ENCODE measurements at places on chromosomes 1 and 21.

GRCh38 chr1:101238031-101238628 is 1.3 kb downstream of the S1PR1 start:
- DNase-seq, result peak; percentile 56

DNA sequence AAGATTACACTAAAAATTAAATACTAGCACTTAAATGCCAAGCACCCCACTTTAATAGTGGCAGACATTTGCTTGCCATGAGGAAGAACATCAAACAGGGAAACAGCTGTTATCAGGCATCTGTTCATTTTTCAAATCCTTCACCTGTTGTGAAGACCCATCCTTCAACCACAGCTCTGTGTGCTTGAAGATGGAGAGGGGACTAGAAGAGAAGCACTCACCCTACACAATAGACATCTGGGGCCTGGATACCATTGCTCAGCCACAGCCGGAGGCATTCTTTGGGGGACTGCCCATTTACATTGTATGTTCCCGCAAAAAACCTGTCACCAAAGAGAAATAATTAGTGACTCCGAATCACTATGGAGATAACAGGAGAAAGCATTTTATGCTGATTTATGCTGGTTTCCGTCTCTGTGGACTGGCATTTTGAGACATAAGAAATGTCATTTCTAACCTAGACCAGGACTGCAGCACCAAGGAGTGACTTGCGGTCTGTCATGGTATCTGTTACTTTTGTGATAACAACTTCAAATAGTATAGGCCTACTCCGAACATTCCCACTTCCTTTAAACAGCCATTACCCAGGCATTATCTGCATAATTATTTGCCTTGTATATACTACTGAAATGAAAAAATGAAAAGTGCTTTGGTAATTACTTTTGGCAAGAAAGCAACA is 28.8 kb upstream of the MTF1 start:
- DNase-seq, result no peak

DNA sequence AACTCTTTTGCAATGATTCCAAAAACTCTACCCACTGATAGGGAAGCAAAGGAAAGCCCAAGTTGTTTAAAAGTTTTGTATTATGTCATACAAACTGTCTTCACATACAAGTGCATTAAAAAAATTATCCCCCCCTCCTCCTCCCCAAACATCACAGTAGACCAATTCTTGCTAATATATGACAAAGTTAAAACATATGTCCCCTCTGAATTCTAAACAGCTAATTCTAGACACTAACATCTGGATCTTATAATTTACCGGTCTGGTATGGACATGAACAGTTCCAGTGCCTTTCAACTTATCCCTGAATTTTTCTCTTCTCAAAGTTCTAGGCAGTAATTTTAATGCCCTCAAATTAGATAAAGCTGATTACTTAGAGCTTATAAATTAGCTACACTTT is 13.4 kb downstream of the RIT1 start:
- DNase-seq, result no peak

DNA sequence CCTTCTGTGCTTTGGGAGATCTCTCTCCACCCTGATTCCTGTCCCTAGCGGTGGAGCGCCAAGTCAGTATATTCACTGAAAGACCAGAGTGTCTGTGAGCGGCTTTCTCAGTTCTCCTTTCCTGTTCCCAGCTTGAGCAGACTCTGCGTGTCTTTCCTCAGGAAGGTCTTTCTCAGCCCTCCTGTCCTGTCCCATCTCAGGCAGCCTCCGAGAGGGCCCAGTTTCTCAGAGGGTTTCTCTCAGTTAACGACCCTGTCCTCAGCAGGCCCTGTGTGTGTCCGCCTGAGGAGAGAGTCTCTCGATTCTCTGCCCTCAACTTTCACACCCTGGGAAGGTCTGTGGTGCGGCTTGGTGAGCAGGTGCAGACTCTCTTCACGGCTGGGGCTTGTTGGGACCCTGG is 34.0 kb upstream of the CHIT1 start:
- no peak for DNase-seq

GRCh38 chr21:41678016-41678923 is 88.6 kb downstream of the RIPK4 start:
- DNase-seq, result no peak

GRCh38 chr1:75502776-75503175 is 108.1 kb downstream of the SLC44A5 start:
- DNase-seq, result no peak

GRCh38 chr1:81703756-81704463 is 96.8 kb upstream of the ADGRL2 start:
- no peak for DNase-seq

- DNase-seq, result no peak
These were observed 97.4 kb upstream of the IPO9 start for GRCh38 chr1:201731592-201731991.

DNA sequence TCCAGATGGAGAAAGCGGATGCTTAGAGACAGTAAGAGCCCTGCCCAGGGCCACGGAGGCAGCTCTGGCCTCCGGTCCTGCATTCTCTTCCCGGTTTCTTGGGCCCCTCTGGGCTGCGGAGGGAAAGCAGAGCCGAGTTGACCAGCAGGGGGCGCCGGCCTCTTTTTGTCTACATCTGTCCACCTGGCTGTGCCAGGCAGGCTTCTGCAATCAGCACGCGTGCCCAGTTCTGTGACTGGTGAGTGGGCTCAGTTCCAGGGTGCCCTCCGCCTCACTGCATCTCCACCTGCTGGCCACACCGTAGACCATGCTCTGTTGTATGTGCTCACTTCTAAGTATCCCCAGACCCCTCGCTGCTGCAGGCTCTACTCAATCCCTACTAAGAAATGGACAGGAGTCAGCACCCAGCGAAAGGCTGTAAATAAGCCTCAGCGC is 6.7 kb upstream of the HUNK start:
- DNase-seq, result peak; percentile 44

GRCh38 chr1:159190441-159190840 is 14.2 kb upstream of the ACKR1 start:
- DNase-seq, result no peak

- no peak for DNase-seq
These were observed 51.4 kb upstream of the LRIG2 start for GRCh38 chr1:113021430-113022085.

DNA sequence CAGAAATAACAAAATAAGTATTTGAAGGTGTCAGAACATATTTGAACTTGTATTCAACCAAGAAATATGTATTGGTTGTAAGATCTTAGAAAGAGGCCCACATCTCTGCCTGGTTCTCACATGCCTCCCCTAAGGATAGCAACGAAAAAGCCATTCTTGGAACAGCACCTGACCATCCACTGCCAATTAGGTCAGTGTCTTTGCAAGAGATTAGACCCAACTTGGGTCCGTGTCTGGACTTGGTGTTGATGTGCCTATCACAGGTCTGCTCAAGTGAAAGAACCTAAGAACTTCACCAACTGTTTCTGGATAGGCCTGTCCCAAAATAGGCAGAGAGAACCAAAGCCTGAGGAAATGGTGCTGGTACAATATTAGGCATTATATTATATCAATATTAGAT is 46.0 kb upstream of the COG2 start:
- DNase-seq, result no peak

GRCh38 chr1:33500547-33500946 is 28.1 kb downstream of the ZSCAN20 start:
- DNase-seq, result no peak

- no peak for DNase-seq
These were observed 17.0 kb downstream of the CLIC4 start for GRCh38 chr1:24762133-24762676.

DNA sequence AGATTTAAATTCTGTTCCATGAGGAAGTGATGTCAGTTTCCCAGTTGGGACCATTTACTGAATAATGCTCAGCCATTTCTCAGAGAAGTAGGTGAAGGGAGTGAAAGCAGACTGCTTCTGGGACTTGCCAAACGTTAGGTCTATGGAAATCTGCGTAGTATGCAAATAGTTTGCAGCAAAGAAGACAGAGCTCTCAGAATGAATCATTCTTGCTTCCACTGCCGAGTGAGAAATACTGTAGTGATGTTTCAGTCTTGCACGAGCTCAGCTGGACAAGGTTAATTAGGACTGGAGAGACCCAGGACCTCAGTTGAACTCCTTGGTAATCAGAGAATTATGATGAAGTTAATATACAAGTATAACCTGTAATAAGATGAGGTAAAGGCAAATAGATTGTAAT is 317.7 kb upstream of the DAB1 start:
- no peak for DNase-seq

DNA sequence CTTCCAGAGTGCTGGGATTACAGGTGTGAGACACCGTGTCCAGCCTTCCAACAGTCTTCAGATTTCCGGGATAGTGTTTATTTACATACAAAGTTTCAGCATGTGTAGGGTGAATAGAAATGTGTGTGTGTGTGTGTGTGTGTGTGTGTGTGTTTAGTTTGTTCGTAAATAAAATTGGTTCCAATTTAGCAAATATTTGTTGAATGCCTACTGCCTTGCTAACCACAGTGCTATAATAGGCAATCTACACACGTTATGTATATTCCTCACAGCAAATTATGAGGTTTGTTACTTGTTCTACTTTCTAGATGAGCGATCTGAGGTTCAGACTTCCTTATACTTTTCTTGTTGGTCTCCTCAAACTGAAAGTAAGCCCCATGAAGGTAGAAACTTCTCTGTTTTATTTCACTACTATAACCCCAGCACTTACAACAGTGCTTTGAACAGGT is 32.8 kb upstream of the EPS15 start:
- no peak for DNase-seq

DNA sequence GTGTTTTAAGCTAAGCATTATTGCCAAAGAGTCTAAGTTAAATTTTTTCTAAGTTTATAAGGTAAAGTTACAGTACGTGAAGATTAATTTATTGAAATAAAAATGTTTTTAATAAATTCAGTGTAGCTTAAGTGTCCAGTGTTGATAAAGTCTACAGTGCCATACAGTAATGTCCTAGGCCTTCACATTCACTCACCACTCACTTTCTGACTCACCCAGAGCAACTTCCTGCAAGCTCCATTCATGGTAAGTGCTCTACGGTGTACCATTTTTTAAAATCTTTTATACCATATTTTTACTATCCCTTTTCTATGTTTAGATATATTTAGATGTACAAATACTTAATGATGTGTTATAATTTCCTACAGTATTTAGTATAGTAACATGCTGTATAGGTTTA is 173.2 kb downstream of the CACNA1E start:
- DNase-seq, result no peak

GRCh38 chr1:221729771-221730330 is 12.0 kb downstream of the DUSP10 start:
- no peak for DNase-seq

GRCh38 chr1:177996957-177997356 is 27.1 kb upstream of the SEC16B start:
- no peak for DNase-seq

GRCh38 chr21:44792702-44793591 is 8.7 kb downstream of the UBE2G2 start:
- peak; percentile 71 for DNase-seq

DNA sequence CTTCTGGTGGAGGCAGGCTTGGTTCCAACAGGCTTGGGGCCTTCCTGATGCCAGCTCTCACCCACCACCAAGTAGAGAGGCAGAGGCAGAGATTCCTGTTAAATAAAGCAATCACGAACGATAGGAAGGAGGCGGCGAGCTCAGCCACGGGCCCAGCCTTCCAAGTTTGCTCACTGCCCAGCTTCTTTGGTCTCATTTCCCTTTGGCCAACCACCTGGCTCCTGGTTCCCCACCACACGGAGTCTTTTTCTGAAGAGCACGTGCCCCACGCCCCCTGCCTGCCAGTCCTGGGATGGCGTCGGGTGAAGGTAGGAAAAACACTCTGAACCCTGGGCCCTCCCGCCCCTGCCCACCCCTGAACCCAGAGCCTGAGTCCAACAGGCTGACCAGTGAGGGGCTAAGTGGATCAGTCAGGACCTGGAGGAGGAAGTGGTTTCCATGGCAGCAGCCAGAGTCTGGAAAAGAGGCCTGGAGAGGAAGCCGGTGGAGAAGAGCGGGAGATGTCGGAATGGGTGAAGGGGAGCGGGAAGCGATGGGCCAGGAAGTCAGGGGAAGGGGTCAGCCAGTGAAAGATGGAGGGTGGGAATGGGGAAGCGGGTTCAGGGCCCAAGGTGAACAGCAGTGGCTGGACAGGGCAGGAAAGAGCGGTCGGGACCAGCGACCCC is 158.2 kb upstream of the KLHDC7A start:
- DNase-seq, result no peak

DNA sequence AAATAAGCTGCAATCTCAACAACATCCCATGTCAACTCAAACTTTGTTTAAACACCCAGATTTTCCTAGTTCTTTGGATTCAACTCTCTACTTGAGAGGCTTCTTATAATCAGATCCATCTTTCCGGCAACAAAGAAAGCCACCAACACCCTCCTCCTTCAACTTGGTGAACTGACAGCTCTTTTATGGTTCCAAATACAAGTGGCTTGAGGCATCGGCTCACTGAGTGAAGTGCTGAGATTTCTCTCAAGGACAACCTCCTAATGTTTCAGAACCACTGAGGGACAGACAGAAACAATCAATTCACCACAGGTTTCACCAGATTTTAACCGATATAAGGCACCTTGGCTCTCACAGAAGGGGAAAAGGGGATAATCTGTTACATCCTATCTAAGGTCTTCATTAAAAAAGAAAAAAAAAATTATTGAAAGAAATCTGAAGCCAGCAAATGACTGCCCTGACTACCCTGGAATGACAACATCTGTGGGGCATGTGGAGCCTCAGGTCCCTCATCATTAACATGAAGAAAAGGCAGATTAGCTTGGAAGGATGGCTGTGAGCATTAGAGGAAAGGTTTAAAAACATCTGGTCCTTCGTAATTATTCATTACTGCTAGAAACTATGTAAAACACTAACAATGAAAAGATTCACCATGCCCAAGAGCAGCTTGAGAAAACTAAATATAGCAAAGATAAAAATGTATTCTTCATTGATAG is 50.9 kb downstream of the PTPN14 start:
- no peak for DNase-seq

- no peak for DNase-seq
These were observed 18.4 kb downstream of the LRRC71 start for GRCh38 chr1:156938813-156939212.

Data from CD4-positive, alpha-beta T cell treated with Interferon alpha-2 for 1 hour (primary cell).